ENCODE measurements at places on chromosomes 11 and 22. TPM values are rescaled to one million over a fixed set of nuclear protein-coding genes. Genes with fewer than 3 reads are reported as not detected.

The SYT8 gene
- not detected for total RNA-seq

The PRODH gene
- total RNA-seq: 9.1 TPM

The CD44 gene
- total RNA-seq: 19.6 TPM

- no peak for DNase-seq
Observed at GRCh38 chr11:96393753-96394348, 4.0 kb downstream of the JRKL start.

GRCh38 chr11:16194566-16194965 is 161.8 kb downstream of the SOX6 start:
- no peak for DNase-seq
